ENCODE measurements at places on chromosomes 7 and 10. TPM values are rescaled to one million over a fixed set of nuclear protein-coding genes. Genes with fewer than 3 reads are reported as not detected.
A peak's percentile ranks its signal among the peaks of the same experiment; 100 is the strongest.

DNA sequence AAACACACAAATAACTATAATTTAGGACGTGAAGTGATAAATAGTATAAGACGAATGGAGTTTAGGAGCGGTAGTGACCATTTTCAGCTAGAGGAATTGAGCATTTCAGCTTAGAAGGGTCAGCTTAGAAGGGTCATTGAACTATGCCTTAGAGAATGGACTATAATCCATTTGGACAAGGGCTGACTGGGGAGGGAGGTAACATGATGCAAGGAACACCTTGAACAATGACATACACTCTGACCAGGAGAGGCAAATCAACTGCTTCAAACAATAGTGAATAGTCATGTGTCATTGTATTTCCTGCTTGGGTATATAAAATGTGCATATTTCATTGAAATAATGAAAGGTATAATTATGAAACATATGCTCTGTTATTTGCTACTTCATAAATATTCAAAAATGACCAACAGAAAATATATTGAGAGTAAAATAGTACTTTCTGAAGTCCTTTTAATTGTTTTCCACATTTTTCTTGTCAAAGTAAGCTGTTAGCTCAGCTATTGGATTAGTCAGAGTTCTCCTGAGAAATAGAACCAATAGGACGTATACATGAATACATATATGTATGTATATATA is 40.5 kb upstream of the WASL start:
- H3K36me3 ChIP-seq: no peaks in the 10 kb centered on the region
- no peak overlapping the region for H3K4me3 ChIP-seq
- no peaks in the 10 kb centered on the region for H3K27me3 ChIP-seq
- H3K27ac ChIP-seq: no peak overlapping the region

- no peaks in the 10 kb centered on the region for H3K27me3 ChIP-seq
- H3K4me1 ChIP-seq: no peaks in the 10 kb centered on the region
- H3K27ac ChIP-seq: no peak overlapping the region
- no peak overlapping the region for H3K4me3 ChIP-seq
- no peak for DNase-seq
These were observed 57.9 kb downstream of the SDK1 start for GRCh38 chr7:3358991-3359390.

DNA sequence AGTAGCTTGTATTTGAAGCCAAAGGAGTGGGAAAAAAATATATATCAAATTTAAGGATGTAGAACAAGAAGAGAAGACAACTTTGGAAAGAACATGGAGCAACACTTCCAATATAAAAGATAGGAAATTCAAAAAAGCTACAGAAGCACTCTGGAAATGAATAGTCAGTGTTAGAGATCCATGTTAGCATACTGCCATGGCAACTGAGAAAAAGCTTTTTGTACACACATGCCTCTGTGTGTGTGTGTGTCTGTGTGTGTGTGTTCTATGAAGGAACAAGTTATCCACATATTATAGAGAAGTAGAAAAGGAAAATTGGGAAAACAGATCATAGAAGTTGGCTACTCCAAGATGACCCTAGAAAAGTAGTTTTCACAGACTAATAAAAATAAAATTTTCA is 96.3 kb downstream of the LRRTM3 start:
- H3K27me3 ChIP-seq: no peaks in the 10 kb centered on the region
- no peak overlapping the region for H3K4me3 ChIP-seq
- DNase-seq: no peak
- H3K27ac ChIP-seq: no peak overlapping the region
- no peaks in the 10 kb centered on the region for H3K36me3 ChIP-seq

- no peaks in the 10 kb centered on the region for H3K27me3 ChIP-seq
- peaks cover 4% of the 10 kb centered on the region for H3K36me3 ChIP-seq
- no peak for DNase-seq
- no peak overlapping the region for H3K4me3 ChIP-seq
- H3K27ac ChIP-seq: no peak overlapping the region
These were observed 12.7 kb downstream of the LMTK2 start for GRCh38 chr7:98119256-98119918.

- DNase-seq: no peak
- no peaks in the 10 kb centered on the region for H3K27me3 ChIP-seq
- H3K4me3 ChIP-seq: no peak overlapping the region
- no peak overlapping the region for H3K27ac ChIP-seq
- peaks cover 7% of the 10 kb centered on the region for H3K4me1 ChIP-seq
These were observed 119.4 kb downstream of the ST7 start for GRCh38 chr7:117072620-117073118.

GRCh38 chr10:61785473-61786105 is 115.9 kb upstream of the ARID5B start:
- H3K4me3 ChIP-seq: no peak overlapping the region
- H3K4me1 ChIP-seq: no peaks in the 10 kb centered on the region
- no peak for DNase-seq
- H3K36me3 ChIP-seq: no peaks in the 10 kb centered on the region

GRCh38 chr7:134886353-134887057 is 99.8 kb upstream of the AGBL3 start:
- H3K4me3 ChIP-seq: no peak overlapping the region
- no peak overlapping the region for H3K27ac ChIP-seq
- H3K36me3 ChIP-seq: no peaks in the 10 kb centered on the region

GRCh38 chr7:15886626-15887025 is 200.1 kb upstream of the MEOX2 start:
- no peaks in the 10 kb centered on the region for H3K27me3 ChIP-seq
- H3K36me3 ChIP-seq: no peaks in the 10 kb centered on the region
- DNase-seq: no peak
- no peak overlapping the region for H3K27ac ChIP-seq

DNA sequence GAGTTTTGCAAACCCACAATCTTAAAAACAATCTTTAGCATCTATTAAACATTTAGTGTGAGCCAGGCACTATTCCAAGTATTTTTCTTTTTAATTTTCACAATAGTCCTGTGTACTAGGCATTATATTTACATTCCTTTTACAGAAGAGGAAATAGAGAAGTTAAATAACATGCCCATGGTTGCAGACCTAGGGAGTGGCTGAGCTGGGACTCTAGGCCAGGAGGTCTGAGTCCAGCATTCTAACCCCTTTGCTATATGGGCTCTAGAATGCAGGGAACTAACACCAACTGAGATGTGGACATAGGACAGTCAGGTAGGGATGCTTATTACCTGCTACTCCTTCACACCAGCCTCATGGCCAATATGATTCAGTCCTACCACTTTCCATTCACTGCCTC is 243.8 kb downstream of the XPNPEP1 start:
- no peak overlapping the region for H3K27ac ChIP-seq
- H3K27me3 ChIP-seq: no peaks in the 10 kb centered on the region
- H3K4me3 ChIP-seq: no peak overlapping the region

- H3K27ac ChIP-seq: no peak overlapping the region
- no peak for DNase-seq
- no peaks in the 10 kb centered on the region for H3K36me3 ChIP-seq
- H3K4me1 ChIP-seq: peaks cover 2% of the 10 kb centered on the region
- H3K27me3 ChIP-seq: no peaks in the 10 kb centered on the region
These were observed 66.3 kb downstream of the PRKAG2 start for GRCh38 chr7:151810441-151811232.

GRCh38 chr7:28980451-28981160 is 22.5 kb upstream of the TRIL start:
- no peak overlapping the region for H3K27ac ChIP-seq
- H3K27me3 ChIP-seq: no peaks in the 10 kb centered on the region
- H3K4me3 ChIP-seq: no peak overlapping the region
- H3K4me1 ChIP-seq: no peaks in the 10 kb centered on the region

- no peaks in the 10 kb centered on the region for H3K27me3 ChIP-seq
- H3K27ac ChIP-seq: no peak overlapping the region
- peak; percentile 15 for DNase-seq
- H3K4me3 ChIP-seq: no peak overlapping the region
- no peaks in the 10 kb centered on the region for H3K36me3 ChIP-seq
These were observed 36.2 kb downstream of the NOLC1 start for GRCh38 chr10:102188298-102188940.

DNA sequence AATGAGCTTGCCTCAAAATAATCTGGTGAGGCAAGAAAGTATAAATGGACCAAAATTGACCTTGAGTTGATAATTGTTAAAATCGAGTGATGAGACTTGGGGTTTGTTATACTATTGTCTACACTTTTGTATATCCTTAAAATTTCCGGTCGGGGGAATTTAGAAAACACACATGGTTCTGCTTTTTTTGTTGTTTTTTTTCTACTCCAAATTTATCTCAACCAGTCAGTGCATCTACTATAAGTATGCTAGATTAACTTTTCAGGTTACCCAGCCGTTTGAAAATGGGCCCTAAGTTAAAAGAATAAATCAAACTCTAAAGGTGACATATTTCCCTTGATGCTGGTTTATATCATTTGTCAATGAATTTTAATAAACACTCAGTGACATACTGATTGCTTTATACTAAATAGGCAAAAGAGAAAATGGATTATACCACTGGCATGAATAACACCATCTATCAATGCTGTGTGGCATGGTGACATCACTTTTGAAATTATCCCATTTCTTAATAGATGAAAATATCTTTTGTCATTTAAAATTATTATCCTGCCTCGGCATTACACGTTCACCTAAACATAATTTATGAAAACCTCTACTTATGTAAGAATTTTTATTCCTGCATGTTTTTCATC is 40.3 kb upstream of the ST8SIA6 start:
- no peak overlapping the region for H3K27ac ChIP-seq
- no peaks in the 10 kb centered on the region for H3K27me3 ChIP-seq
- no peak for DNase-seq
- no peaks in the 10 kb centered on the region for H3K36me3 ChIP-seq
- H3K4me1 ChIP-seq: no peaks in the 10 kb centered on the region

DNA sequence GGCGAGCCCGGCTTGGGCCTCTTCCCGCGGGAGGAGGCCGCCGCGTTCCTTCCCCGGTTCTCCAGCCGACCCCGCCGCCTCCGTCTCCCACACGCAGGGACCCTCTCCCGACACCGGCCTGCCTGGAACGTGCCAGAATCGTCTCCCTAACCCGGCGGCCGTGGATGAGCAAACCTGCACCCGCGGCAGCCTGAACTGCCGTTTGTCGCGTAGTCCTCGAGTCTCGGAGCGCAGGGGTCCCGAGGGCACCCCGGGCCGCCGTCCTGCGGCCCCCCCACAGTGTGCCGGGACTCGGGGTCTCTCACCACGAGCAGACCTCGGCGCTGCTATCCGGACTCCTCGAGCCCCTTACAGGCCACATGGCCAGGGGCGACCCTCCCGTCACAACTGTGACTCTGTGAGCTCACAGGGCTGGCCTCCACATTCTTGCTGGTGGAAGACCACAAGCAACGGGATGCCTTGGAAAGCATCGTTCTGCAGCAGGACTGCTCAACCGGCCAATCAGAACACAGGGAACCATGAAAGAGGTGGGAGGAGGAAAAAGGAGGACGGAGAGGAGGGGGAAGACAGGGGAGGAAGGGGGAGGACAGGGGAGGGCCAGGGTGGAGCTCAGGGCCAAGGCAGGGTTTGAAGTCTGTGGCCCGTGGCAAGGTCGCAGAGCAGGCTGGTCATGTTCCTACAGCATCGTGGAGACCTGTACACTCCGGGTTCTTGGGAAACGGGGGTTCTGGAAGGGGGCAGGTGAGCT is 276.9 kb downstream of the DNAJB6 start:
- DNase-seq: no peak
- no peaks in the 10 kb centered on the region for H3K27me3 ChIP-seq
- H3K4me3 ChIP-seq: peak overlapping the region; percentile 66
- peaks cover 26% of the 10 kb centered on the region for H3K4me1 ChIP-seq

- no peaks in the 10 kb centered on the region for H3K36me3 ChIP-seq
- no peak for DNase-seq
- H3K4me1 ChIP-seq: no peaks in the 10 kb centered on the region
These were observed 137.3 kb downstream of the ANLN start for GRCh38 chr7:36526863-36527548.

DNA sequence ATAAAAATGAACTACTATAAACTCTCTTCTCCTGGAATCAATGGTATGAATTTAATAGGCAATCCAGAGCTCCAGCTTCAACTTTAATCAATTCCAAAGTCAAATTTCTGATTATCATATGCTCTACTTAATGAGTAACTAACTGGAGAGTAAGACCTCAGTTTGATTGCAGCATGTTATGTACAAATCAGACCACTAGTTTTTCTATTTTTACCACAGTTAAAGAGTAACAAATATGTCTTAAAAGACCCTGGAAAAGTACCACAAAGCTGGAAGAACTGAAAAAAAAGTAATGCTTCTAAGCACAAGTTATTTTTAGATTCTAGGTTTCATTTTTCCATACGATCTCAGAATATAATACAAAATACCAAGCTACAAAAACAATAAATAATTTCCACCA is 56.0 kb upstream of the TNKS2 start:
- H3K4me1 ChIP-seq: no peaks in the 10 kb centered on the region
- H3K4me3 ChIP-seq: no peak overlapping the region

Gene CPA2
- not detected for total RNA-seq

Gene GRM3
- not detected for total RNA-seq

Gene ANXA8L1
- not detected for total RNA-seq

Gene FASTK
- 84.2 TPM for total RNA-seq

Gene GLI3
- total RNA-seq: 0.28 TPM

Gene MMP21
- total RNA-seq: 0.34 TPM

Gene RNF32
- not detected for total RNA-seq
